CD4-positive, alpha-beta T cell treated with Interleukin-4 for 4 hours (primary cell): ENCODE measurements at places on chromosomes 1 and 21.

DNA sequence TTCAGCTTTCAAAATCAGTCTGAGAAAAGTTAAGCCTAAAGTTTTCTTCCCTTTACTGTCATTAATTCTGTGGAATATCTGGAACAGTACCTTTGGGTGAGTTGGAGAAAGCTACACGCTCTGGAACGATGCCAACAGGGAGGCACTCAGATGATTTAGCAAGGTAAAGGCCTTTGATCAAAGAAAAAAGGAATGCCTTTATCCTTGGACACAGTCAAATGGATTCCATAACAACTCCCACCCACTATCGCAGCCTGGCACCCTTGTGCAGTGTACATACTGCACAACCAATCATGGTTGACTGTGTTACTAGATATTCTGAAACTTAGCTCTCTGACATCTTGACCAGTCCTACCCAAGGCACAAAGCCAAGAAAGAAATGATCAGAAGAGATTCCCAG lies 218.7 kb downstream of the PATJ start:
- DNase-seq: no peak

- no peak for DNase-seq
Observed at GRCh38 chr1:36135330-36135667, 10.3 kb upstream of the COL8A2 start.

DNA sequence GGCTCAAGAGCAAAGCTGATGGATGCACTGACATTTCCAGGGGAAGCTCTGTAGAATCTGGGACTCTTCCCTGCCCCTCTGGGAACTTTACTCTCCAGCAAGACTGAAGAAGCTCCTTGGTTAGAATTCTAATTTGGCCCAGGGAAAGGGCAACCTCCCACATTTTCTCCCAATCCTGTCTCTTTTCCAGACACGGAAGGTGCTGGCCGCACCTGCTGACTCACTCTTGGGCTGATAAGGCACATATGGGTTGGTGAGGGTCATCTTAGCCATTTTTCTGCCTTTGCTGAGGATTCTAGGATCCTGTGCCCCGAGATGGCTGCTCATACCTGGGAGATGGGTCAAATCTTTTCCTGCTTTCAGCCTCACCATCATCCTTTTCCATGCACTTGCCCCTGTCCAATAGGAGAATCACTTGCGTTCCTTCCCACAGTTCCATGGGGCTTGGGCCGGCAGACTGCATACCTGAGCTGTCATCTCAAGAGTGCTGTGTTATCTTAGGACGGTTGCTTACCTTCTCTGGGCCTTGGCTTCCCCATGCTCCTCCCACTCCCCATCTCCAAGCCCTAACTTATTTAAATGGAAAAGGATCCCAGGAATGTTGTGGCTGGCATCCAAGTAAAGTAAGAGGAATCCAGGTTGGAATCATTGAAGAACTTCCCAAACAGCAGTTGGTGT lies 1.3 kb downstream of the TINAGL1 start:
- no peak for DNase-seq

- DNase-seq: no peak
Observed at GRCh38 chr1:163267962-163268361, 53.8 kb upstream of the NUF2 start.

DNA sequence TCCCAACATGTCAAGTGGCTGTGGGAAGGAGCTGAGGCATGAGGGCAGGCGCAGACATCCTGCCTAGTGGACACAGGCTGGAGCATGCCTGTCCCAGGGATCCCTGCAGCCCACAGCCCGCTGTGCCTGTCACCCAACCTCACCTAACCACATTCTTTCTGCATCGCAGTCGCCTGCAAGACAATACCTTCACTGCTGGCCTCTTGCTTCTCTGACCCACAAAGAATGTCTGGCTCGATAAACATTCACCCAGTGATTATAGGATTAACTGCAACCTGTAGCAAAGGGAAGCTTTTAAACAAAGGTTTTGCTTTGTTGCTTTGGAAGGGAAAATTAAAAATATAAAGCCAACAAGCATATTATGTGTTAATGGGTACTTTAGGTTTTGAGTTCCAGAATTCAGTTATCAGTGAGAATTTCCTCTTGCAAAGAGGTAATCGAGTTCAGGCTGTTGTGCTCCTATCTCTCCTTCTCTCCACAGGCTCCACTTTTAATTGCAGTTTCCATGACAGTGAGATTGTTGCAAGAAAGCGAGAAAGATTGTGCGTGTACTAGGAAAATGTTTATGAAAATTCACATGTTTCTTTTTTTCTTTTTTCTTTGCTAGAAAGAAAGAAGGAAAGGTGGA lies 40.0 kb upstream of the ZNF648 start:
- no peak for DNase-seq

DNA sequence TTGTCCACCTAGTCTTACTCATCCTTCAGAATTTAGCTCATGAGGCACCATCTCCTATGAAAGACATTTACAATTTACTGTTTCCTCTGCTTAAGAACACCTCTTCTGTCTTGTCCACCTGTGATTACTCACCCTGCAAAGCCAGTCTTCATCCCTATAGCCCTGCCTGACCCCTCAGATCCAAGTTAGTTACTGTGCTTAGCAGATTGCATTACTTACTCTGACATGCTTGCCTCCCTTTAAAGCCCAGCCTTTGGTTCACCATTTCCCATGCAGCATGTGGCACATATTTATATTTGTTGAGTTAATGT lies 60.9 kb upstream of the VCAM1 start:
- no peak for DNase-seq
